ENCODE measurements at places on chromosomes 7 and 10. TPM values are rescaled to one million over a fixed set of nuclear protein-coding genes. Genes with fewer than 3 reads are reported as not detected.

- H3K27ac ChIP-seq = no peak overlapping the region
- H3K36me3 ChIP-seq = no peaks in the 10 kb centered on the region
- H3K27me3 ChIP-seq = no peaks in the 10 kb centered on the region
- no peaks in the 10 kb centered on the region for H3K4me1 ChIP-seq
- DNase-seq = no peak
These were observed 48.6 kb upstream of the GPR37 start for GRCh38 chr7:124813994-124814798.

GRCh38 chr10:95394161-95394880 lies 103.5 kb upstream of the PDLIM1 start:
- H3K4me3 ChIP-seq = no peak overlapping the region
- no peak for DNase-seq
- no peak overlapping the region for H3K27ac ChIP-seq
- peaks cover 8% of the 10 kb centered on the region for H3K4me1 ChIP-seq
- no peaks in the 10 kb centered on the region for H3K36me3 ChIP-seq

GRCh38 chr7:16084875-16085274 lies 336.5 kb downstream of the CRPPA start:
- no peaks in the 10 kb centered on the region for H3K36me3 ChIP-seq
- no peak overlapping the region for H3K4me3 ChIP-seq
- H3K27me3 ChIP-seq = no peaks in the 10 kb centered on the region
- no peak overlapping the region for H3K27ac ChIP-seq

- H3K4me3 ChIP-seq = no peak overlapping the region
- H3K27ac ChIP-seq = no peak overlapping the region
- peak; percentile 39 for DNase-seq
- H3K36me3 ChIP-seq = no peaks in the 10 kb centered on the region
These were observed 631.1 kb upstream of the MBL2 start for GRCh38 chr10:53403688-53404087.

DNA sequence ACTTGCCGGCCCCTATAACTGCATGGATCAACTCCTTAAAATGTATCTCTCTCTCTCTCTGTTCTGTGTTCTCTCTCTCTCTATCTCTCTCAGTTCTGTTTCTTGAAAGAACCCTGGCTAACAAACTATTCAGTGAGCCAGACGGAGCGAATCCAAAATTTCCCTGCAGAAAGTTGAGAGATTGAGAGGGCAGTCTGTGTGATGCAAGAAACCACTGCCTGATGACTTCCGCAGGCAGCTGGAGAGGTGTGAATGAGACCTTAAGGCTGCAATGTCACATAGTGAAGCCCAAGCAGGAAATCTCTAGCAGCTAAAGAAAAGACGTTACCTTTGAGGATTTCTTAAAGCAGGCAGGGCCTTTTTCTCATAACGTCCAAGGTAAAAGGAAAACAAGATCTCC lies 17.3 kb downstream of the FAM107B start:
- H3K4me1 ChIP-seq = no peaks in the 10 kb centered on the region
- no peak for DNase-seq
- no peak overlapping the region for H3K4me3 ChIP-seq
- no peaks in the 10 kb centered on the region for H3K36me3 ChIP-seq
- H3K27ac ChIP-seq = no peak overlapping the region
- no peaks in the 10 kb centered on the region for H3K27me3 ChIP-seq

- H3K4me3 ChIP-seq = no peak overlapping the region
- H3K27ac ChIP-seq = no peak overlapping the region
- H3K4me1 ChIP-seq = peaks cover 2% of the 10 kb centered on the region
- no peaks in the 10 kb centered on the region for H3K27me3 ChIP-seq
These were observed 287.3 kb downstream of the INHBA start for GRCh38 chr7:41415471-41416207.

- H3K27me3 ChIP-seq = no peaks in the 10 kb centered on the region
- no peak overlapping the region for H3K27ac ChIP-seq
- H3K4me3 ChIP-seq = no peak overlapping the region
- DNase-seq = no peak
- no peaks in the 10 kb centered on the region for H3K4me1 ChIP-seq
These were observed 85.8 kb downstream of the PAXIP1 start for GRCh38 chr7:154916856-154917807.

GRCh38 chr7:151551820-151552219 lies 32.1 kb upstream of the RHEB start:
- DNase-seq = no peak
- H3K27me3 ChIP-seq = no peaks in the 10 kb centered on the region
- H3K4me3 ChIP-seq = no peak overlapping the region
- H3K36me3 ChIP-seq = no peaks in the 10 kb centered on the region

DNA sequence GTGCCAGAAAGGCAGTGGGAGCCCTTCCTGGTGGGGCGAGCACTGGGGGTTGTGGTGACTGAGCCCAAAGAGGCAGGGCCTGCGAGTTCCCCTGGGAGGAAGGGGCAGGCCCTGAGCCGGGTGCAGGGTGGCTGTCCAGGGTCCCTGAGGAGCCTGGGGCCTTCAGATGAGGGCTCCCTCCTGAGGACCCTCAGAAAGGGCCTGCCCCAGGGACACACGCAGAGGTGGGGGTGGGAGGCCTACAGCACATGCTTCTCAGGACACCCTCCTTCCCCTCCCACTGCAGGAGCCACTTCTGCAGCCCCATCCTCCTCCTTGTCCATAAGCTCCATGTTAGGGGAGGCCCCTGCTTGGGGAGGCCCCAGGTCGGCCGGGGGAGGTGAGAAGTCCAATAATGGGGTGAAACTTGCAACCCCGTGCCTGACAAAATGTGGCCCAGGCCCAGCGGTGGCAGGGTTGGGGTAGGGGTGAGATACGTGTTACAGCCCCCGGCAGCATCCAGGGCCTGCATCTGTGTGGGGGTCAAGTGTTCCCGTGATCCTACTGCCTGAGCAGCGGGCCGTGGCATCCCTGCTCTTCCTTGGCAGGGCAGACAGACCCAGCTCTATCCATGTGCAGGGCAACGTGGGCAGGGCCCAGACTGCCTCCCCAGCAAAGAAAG lies 31.8 kb upstream of the RET start:
- no peak overlapping the region for H3K27ac ChIP-seq
- no peak overlapping the region for H3K4me3 ChIP-seq
- H3K27me3 ChIP-seq = no peaks in the 10 kb centered on the region
- peak; percentile 10 for DNase-seq
- no peaks in the 10 kb centered on the region for H3K36me3 ChIP-seq

- no peaks in the 10 kb centered on the region for H3K36me3 ChIP-seq
- H3K4me1 ChIP-seq = no peaks in the 10 kb centered on the region
- no peak overlapping the region for H3K4me3 ChIP-seq
- DNase-seq = no peak
- no peak overlapping the region for H3K27ac ChIP-seq
These were observed 8.3 kb upstream of the FRMPD2 start for GRCh38 chr10:48282829-48283228.

GRCh38 chr7:6164491-6164890 lies 107.9 kb downstream of the CYTH3 start:
- no peaks in the 10 kb centered on the region for H3K4me1 ChIP-seq

DNA sequence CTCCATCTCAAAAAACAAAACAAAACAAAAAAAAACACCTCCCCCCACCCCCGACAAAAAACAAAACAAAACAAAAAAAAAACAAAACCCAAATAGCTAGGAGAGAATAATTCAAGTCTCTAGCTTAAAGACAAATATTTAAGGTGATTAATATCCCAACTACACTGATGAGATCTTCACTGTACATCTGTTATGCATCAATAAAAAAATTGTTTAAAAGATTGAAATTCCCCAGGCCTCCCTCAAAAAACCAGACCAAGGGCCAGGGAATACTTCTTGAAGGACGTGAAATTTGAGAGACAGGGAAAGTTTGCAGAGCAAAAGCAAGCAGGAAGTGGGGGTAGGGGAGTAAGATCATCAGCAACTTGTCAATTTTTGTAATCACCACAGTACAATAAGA lies 232.6 kb downstream of the REEP3 start:
- no peak for DNase-seq
- H3K4me3 ChIP-seq = no peak overlapping the region
- no peaks in the 10 kb centered on the region for H3K4me1 ChIP-seq
- H3K36me3 ChIP-seq = no peaks in the 10 kb centered on the region
- no peaks in the 10 kb centered on the region for H3K27me3 ChIP-seq

- H3K4me1 ChIP-seq = peaks cover 21% of the 10 kb centered on the region
- no peaks in the 10 kb centered on the region for H3K27me3 ChIP-seq
- H3K36me3 ChIP-seq = no peaks in the 10 kb centered on the region
- no peak overlapping the region for H3K27ac ChIP-seq
- H3K4me3 ChIP-seq = no peak overlapping the region
These were observed 49.5 kb downstream of the CREB3L2 start for GRCh38 chr7:137952426-137952805.

- H3K36me3 ChIP-seq = no peaks in the 10 kb centered on the region
- H3K27ac ChIP-seq = no peak overlapping the region
These were observed 1.4 kb downstream of the HABP2 start for GRCh38 chr10:113554214-113554613.

Gene TFPI2
- 126 TPM for total RNA-seq

Gene PGAM2
- not detected for total RNA-seq

Gene ALOX5
- total RNA-seq = 1.7 TPM

Gene CHST15
- 52.5 TPM for total RNA-seq

Gene UCMA
- total RNA-seq = not detected

Measured in ovary (tissue), 10 donors.